ENCODE measurements at places on chromosomes 11 and 22.

DNA sequence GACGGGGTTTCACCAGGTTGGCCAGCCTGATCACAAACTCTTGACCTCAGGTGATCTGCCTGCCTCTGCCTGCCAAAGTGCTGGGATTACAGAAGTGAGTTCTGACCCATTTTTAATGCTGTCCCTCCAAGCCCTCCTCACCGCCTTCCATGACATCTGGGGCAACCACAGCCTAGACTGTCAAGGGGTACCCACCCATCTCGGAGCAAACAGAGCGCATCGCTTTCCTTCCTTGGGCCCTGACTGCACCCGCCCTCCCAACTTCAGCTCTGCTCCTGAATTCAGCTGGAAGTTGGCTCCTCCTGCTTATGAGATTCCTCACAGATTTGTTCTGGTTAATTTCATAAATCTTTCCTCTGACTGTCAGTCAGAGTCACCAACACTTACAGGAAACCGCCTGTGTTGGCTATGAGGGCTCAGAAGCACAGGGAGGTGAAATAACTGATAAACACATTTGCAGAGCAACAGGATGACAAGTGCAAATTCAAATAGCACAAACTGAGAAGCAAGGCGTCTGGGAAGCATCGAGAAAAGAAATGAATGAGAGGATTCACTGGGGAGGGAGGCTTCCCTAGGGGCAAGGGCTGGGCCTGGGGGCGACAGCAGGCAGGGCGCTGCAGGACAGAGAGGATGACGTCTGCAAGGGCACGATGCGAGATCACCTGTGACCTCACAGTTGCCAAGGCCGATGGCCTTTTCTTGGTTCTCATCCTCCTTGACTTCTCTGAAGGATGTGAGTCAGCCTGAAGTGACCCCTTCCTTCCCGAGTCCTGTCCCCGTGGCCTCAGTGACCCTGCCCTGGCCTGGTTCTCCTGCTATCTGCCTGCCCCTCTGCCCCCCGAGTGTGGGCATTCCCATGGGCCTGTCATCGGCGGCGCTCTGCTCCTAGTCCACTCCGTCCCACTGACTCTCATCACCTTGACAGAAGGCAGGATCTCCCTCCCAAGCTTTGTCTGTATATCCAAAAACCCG lies 6.1 kb downstream of the IFT27 start:
- no peak for DNase-seq

- no peak for DNase-seq
Measured at GRCh38 chr11:108606495-108607160, 13.1 kb upstream of the EXPH5 start.

- no peak for DNase-seq
Measured at GRCh38 chr11:114846416-114846791, 168.1 kb downstream of the NXPE2 start.

DNA sequence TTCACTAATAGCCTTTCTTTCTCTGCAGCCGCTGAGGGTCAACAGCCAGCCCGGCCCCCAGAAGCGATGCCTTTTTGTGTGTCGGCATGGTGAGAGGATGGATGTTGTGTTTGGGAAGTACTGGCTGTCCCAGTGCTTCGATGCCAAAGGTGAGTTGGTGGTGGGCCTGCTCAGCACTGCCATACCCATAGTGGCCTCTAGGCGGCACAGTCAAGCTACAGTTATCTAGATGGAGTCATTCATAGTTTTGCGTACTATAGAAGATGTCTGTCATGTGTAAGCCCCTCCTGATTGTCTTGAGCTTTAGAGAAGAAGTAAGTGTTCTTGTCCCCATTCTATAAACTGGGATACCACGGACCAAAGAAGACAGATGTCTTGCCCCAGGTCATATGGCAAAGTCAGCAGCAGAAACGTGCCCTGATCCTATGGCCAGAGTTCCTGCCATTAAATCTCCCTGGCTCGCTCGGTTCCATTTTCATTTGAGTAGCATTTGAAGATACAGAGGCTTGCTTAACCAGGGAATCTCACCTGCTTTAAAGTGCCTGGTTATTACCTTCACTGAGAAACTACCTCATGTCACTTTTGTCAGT lies 42.1 kb upstream of the CRTAM start:
- peak; percentile 56 for DNase-seq

DNA sequence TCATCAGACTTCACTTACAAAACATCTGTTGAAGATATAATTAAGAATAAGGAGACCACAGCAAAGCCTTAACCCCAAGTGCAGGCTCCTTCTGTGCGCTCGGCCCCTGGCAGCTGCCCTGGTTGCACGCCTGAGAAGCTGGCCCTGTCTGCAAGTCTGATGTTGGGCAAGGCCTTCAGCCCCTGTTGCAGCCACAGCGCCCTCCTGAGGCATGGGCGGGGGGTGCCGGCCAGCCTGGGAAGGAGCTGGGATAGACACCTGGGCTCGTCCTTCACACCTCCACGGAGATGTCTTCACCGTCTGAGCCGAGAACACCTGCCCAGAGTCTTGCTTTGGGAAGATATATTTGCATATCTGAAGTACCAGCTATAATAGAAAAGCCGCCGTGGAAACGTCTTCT lies 104.1 kb downstream of the MPPED1 start:
- no peak for DNase-seq

DNA sequence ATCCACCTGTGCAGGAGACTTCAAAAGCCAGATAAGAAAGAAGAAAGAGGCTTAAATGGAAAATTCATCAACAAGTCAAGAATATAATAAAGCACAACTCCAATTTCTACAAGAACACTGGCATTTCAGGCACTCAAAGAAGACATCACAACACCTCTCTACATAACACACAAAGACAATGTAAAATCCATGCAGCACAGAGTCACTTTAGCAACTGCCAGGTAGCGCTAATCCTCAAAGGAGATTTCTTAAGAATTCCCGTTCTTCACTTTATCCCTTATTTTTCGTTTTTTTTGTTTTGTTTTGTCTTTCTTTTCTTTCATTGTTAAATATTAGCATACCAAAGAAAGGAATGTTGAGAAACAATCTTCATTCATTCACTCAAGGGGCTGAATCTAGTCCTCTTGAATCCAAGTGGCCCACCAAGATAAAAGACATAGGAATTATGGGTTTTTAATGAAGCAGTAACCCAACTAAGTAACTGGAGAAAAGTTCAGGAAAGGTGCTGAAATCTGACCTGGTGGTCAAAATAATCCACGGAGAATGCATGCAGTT lies 95.0 kb downstream of the CADM1 start:
- DNase-seq, result no peak

GRCh38 chr11:77590194-77590782 lies 535 bp downstream of the AQP11 start:
- peak; percentile 59 for DNase-seq

- DNase-seq, result no peak
Measured at GRCh38 chr11:61906522-61906909, 10.8 kb downstream of the RAB3IL1 start.

DNA sequence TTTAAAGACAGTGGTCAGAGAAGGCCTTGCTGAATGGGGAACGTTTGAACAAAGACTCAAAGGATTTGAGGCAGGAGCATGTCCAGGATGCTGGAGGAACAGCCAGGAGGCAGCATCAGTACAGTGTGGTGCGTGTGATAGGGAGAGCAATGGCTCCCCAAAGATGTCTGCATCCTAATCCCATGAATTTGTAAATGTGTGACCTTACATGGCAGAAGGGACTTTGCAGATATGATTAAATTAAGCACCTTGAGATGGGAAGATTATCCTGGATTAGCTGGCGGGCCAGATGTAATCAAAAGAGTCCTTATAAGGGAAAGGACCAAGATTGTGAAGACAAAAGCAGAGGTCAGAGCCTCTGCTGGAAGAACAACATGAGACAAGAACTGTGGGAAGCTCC lies 24.6 kb upstream of the FAT3 start:
- no peak for DNase-seq

GRCh38 chr11:6619004-6619745 lies at the start of gene TPP1:
Gene TPP1, minus strand, starts transcription at chr11:6619422. Its CDS starts 22 bp downstream, at chr11:6619400.
- peak; percentile 95 for DNase-seq

DNA sequence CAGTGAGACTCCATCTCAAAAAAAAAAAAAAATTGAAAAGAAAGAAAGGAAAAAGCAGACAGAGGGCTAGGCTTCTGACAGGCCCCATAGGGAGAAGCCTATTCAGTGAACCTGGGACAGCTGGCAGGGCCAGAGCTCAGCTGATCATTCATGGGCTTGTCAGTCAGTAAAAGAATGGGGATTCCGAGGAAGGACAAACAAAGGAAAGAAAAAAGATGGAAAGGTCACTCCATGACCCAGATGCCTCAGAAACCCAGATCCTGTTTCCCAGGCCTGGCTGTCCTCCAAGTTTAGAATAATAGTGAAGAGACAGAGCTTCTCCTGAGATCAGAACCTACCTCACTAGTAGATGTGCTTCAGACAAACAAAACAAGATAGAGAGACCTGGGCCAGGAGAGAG lies 34.3 kb upstream of the ASPHD2 start:
- DNase-seq, result no peak

DNA sequence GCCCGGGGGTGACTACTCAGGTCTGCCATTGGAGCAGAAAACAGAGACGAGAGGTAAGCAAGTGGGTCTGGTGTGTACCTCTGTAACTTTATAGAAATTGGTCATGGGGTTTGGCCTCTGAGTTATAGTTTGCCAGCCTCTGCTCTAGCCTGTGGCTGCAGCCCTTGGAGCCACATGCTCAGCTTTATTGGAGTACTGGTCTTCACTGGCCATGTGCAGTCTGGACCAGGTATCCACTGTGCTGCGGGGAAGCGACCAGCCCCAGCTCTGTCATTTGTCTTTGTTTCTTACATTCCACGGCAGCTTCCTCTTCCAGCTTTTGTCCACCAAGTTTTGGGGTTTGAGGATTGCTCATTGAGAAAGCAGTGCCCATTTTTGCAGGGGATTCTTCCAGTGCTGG lies 453.4 kb downstream of the TBC1D22A start:
- no peak for DNase-seq

DNA sequence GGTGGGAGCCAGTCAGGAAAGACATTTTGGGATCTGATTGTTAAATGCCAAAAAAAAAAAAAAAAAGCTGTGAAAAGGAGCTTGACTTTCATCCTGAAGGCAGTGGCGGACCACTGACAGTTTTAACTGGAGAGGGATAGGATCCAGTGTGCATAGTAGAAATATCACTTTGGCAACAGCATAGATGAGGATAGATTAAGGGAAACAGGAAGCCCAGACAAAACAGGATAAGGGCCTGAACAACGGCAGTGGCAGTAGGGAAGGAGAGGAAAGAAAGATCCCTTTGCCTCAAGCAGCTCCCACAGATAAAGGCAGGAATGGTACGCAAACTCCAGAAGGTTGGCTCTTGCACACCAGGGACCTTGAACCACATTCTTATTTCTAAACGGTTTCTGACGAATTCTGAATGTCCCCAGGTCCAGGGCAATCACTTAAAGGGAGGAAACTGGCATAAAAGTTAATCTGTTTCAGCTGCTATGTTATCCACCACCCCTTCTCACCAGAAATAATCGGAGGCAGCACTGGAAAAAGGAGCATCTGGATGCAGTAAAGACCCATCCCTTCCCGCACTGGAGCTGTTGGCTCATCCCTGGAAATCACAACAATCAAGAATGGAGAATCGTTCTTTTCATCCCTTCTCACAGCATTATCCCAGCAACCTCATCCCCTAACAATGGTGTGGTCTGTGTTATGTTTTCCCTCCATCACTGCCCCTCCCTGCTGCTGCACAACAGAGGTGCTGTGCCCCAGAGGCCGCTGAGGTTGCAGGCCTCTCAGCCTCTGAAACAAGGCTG lies 99.1 kb downstream of the GAB2 start:
- DNase-seq, result no peak

- peak; percentile 20 for DNase-seq
Measured at GRCh38 chr11:87819151-87819550, 356.1 kb downstream of the RAB38 start.

GRCh38 chr11:9858218-9858617 lies 194.3 kb downstream of the SWAP70 start:
- peak; percentile 45 for DNase-seq

DNA sequence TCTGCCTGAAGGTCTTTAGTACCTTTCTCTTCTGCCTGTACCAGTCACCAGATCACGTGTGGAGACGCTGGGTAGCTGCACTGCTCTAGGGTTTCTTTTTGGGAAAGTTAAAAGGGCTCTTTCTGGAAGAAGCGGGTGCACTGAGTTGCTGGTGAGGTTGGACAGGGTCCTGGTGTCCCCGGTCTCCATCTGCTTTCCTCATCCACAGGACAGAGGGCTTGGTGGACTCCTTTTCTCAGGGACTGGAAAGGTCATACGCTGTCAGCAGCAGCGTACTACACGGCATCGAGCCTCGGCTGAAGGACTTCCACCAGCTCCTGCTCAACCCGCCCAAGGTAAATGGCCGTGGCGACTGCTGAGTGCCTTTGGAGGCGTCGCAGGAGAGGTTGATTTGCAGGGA lies 52.8 kb downstream of the SBF1 start:
- DNase-seq, result no peak

DNA sequence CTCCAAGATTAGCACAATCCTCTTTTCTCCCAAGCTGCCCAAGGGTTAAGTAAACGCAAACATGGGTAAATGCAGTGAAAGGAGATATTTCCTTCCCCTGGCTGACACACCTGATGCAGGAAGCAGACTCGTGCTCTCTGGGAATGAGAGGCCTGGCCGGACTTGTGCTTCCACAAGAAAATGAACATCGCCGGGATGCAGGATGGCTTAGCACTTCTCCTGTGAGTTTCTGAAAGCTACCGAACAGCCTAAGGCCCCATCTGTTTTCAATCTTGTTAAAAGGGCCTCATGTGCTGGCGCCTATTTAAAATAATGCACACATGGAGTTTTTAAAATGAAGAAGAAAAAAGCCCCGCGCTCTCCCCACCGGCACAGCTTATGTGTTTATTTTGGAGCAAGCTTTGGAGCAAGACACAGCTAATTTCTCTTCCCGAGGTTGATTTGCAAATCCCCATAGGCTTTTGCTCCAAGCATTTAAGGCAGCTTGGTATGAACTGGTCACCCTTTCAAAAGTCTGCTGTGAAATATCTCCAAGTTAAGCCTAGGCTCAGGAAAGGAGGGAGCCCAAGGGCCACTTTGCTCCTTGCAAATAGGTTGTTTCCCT lies 100.9 kb downstream of the SYN3 start:
- no peak for DNase-seq

GRCh38 chr11:112100462-112100861 lies 13.8 kb downstream of the SDHD start:
- no peak for DNase-seq

- no peak for DNase-seq
Measured at GRCh38 chr11:46001448-46001914, 79.0 kb downstream of the LARGE2 start.

GRCh38 chr22:28903080-28903479 lies 19.7 kb downstream of the ZNRF3 start:
- DNase-seq, result no peak
